ENCODE measurements at places on chromosomes 2 and 18. TPM values are rescaled to one million over a fixed set of nuclear protein-coding genes. Genes with fewer than 3 reads are reported as not detected.

Gene SP140
- 1.1 TPM for total RNA-seq

Gene DSC2
- 2.7 TPM for total RNA-seq

Gene CTIF
- total RNA-seq = 26.5 TPM

Gene FSHR
- total RNA-seq = not detected

Gene HOXD4
- 1.4 TPM for total RNA-seq

Gene SPATA3
- total RNA-seq = not detected

Gene C2orf66
- 0.33 TPM for total RNA-seq

Gene CD8A
- total RNA-seq = 0.41 TPM

DNA sequence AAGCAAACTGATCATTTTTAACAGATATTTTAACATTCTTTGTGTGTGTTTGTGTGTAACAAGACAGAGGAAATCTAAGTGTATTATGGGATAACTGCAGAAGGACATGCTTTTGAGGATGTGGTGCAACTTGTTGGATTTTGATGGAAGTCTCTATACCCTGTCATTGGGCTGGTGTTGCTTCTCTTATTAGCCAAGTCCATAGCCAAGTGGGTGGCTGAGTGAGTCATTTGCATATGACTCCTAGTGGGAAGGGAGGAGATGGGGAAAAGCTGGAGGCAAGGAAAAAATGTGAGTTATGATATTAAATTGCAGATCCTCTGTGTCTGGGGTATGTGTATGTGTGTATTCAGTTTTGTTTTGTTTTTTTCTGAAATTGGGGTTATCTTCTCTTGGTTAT is 879.9 kb downstream of the DCC start:
- DNase-seq = no peak
- no peak overlapping the region for H3K27ac ChIP-seq
- no peaks in the 10 kb centered on the region for H3K36me3 ChIP-seq
- H3K27me3 ChIP-seq = no peaks in the 10 kb centered on the region

DNA sequence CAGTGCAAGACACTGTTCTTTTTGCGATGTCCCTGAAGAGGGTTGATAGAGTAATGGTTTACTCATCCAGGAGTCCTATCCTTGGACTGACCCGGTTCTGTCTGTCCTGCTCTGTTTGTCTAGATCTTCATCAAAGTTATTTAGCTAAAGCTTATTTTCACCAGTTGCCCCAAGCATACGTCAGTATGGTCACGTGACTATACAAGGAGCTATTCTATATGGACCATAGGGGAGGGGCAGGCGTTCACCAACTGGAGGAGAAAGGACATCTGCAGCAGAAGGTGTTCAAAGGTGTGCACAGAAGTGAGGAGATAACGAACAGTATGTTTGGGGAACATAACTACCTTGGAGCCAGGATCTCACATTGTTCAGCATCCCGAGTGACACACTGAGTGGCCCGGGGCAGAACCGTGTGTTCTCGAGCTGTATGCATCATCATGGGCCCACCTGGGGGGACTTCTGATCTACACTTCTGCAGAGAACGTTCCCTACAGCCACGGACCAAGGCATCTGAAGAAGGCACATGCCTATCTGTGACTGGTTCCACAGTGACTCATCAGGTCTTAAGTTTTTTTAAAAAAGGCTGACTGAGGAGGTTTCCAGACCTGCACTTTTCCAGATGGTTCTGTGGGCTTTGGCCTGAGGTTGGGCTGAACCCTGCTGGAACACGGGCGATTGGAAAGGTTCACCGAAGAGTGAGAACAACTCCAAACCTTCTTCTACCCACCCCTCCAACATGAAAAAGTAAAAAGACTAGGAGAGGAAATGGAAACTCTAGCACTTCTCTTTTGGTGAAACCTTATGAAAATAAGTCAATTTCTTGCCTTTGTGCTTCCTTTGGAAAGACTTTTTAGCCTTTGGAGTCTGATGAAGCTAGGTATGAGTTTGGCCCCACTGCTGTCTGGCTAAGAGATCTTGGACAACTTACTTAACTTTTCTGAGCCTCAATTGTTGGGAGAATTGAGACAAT is 68.6 kb upstream of the YWHAQ start:
- peaks cover 7% of the 10 kb centered on the region for H3K4me1 ChIP-seq
- no peaks in the 10 kb centered on the region for H3K36me3 ChIP-seq
- DNase-seq = no peak
- H3K27ac ChIP-seq = no peak overlapping the region
- no peaks in the 10 kb centered on the region for H3K27me3 ChIP-seq

- no peak overlapping the region for H3K4me3 ChIP-seq
- H3K27ac ChIP-seq = no peak overlapping the region
- H3K27me3 ChIP-seq = no peaks in the 10 kb centered on the region
- H3K4me1 ChIP-seq = peaks cover 12% of the 10 kb centered on the region
- no peaks in the 10 kb centered on the region for H3K36me3 ChIP-seq
These were observed 72.2 kb downstream of the HDAC4 start for GRCh38 chr2:239328351-239329191.

DNA sequence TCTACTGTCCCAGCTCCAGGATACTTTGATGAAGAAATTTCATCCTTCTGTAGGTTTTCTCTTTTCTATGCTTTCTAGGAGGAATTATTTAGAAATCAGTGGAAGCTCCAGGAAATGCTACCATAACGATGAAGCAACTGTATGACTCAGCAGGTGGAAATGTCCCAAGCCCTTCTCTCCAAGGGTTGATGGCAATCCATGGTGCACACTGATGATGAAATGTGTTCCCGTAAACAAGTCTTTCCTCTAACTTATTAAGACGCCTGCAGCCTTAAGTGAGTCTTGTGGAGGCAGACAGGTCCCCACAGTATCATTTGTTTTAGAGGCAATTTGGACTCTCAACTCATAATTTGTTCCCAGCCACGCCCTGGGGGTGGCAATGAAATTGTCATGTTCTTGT is 777.6 kb upstream of the SOX11 start:
- no peaks in the 10 kb centered on the region for H3K4me1 ChIP-seq
- H3K36me3 ChIP-seq = no peaks in the 10 kb centered on the region
- no peak for DNase-seq
- H3K27ac ChIP-seq = no peak overlapping the region
- H3K4me3 ChIP-seq = no peak overlapping the region

- H3K36me3 ChIP-seq = no peaks in the 10 kb centered on the region
- DNase-seq = peak; percentile 15
- H3K27ac ChIP-seq = no peak overlapping the region
- H3K27me3 ChIP-seq = peaks cover 5% of the 10 kb centered on the region
- H3K4me3 ChIP-seq = no peak overlapping the region
These were observed 5.1 kb upstream of the PIEZO2 start for GRCh38 chr18:11154368-11154989.

DNA sequence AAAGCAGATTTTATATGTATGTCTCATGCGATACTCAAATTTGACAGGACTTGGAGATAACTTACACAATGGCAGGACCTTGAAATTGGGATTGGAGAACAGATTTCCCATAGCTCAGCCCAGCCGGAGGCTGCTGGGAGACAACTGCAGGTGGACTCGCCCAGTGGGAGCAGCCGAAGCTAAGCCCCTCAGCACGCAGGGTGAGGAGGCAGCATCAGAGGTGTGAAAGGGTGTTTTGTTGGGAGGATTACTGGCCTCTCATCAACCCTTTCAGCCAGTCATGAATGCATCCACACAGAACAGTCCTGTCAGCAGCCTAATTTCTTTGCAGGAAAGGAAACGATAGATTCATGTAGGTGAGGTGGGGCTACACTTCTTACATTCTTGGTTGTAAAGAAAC is 110.4 kb upstream of the DYNAP start:
- no peak overlapping the region for H3K27ac ChIP-seq
- DNase-seq = no peak
- H3K27me3 ChIP-seq = no peaks in the 10 kb centered on the region
- H3K4me3 ChIP-seq = no peak overlapping the region

DNA sequence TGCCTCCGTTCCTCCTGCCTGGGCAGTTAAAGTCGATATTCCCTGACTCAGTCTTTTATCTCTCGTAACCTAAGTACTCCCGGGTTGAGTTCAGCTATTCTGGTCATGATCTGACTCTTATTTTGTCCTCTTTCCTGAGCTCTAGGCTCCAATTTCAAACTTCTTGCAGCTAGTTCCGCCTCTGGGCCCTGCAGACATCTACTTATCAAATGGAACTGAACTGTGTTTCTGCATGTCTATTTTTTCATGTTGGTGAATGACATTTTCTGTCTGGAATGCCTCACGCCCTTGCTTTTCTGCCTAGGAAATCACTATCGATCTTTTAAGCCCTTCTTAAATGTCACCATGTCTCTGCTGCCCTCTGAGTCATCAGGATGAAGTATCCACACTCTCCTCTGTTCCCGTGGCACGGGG is 101.5 kb downstream of the VAPA start:
- H3K27ac ChIP-seq = no peak overlapping the region
- no peak overlapping the region for H3K4me3 ChIP-seq
- DNase-seq = no peak
- H3K27me3 ChIP-seq = no peaks in the 10 kb centered on the region

GRCh38 chr2:33380001-33380609 is 96.3 kb upstream of the RASGRP3 start:
- H3K36me3 ChIP-seq = no peaks in the 10 kb centered on the region
- DNase-seq = no peak
- no peak overlapping the region for H3K4me3 ChIP-seq

DNA sequence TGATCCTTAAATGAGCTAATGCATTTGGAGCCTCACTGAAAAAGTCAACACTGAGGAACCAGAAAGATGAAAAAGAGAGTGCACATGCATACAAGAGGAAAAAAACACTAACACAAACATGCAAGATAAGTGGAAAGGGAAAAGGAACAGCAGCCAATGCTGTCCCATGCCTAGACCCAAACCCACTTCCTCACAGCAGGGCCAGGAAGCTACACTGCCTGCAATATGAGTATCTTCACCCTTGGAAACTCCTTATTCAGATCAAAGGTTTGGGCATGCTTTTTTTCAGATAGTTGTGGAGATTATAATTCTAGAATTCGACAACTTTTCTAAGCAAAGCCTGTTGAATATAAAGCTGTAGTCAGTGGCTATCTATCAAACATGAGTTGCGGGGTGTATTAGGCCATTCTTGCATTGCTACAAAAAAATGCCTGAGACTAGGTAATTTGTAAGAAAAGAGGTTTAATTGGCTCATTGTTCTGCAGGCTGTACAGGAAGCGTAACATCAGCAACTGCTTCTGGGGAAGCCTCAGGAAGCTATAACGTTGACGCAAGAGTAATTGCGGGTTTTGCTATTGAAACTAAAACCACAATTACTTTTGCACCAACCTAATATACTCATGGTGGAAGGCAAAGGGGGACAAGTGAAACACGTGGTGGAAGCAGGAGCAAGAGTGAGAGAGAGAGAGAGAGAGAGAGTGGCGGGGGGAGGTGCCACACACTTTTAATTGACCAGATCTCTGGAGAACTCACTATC is 138.2 kb downstream of the MBD2 start:
- H3K4me3 ChIP-seq = no peak overlapping the region
- no peaks in the 10 kb centered on the region for H3K36me3 ChIP-seq
- H3K4me1 ChIP-seq = no peaks in the 10 kb centered on the region
- H3K27me3 ChIP-seq = no peaks in the 10 kb centered on the region

- no peak overlapping the region for H3K27ac ChIP-seq
- H3K4me1 ChIP-seq = no peaks in the 10 kb centered on the region
- no peaks in the 10 kb centered on the region for H3K27me3 ChIP-seq
- H3K4me3 ChIP-seq = no peak overlapping the region
These were observed 1059.7 kb upstream of the ACVR2A start for GRCh38 chr2:146785101-146785500.

GRCh38 chr18:8381821-8382459 is 227.3 kb upstream of the RAB12 start:
- no peak overlapping the region for H3K4me3 ChIP-seq
- H3K36me3 ChIP-seq = no peaks in the 10 kb centered on the region
- H3K27me3 ChIP-seq = peaks cover 6% of the 10 kb centered on the region

DNA sequence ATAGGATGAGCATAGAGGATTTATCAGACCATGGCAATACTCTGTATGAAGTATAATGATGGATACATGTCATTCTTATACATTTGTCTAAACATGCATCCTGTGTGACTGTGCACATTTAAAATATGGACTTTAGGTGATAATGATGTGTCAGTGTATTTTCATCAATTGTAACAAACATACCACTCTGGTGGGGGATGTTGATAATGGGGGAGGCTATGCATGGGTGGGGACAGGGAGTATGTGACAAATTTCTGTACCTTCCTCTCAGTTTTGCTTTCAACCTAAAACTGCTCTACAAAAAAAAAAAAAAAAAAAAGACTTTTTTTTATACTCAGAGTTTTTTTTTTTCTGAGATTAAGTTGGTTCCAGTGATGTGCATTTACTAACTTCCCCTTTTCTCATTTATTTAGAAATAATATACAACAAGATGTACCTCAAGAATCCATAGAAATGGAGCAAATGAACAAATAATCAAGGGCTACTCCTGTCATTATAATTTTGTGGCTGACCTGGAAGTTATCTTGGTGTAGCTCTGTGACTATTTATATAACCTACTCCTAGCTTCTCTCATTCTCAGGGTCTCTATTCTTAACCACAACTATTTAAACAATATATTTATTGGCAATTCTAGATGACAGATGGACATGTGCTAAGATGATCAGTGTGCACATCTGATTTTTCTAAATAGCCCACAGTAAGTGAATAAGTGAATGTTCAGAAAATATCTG is 108.9 kb upstream of the ITGA4 start:
- no peaks in the 10 kb centered on the region for H3K27me3 ChIP-seq
- H3K4me1 ChIP-seq = no peaks in the 10 kb centered on the region
- H3K27ac ChIP-seq = no peak overlapping the region
- DNase-seq = no peak
- H3K4me3 ChIP-seq = no peak overlapping the region

DNA sequence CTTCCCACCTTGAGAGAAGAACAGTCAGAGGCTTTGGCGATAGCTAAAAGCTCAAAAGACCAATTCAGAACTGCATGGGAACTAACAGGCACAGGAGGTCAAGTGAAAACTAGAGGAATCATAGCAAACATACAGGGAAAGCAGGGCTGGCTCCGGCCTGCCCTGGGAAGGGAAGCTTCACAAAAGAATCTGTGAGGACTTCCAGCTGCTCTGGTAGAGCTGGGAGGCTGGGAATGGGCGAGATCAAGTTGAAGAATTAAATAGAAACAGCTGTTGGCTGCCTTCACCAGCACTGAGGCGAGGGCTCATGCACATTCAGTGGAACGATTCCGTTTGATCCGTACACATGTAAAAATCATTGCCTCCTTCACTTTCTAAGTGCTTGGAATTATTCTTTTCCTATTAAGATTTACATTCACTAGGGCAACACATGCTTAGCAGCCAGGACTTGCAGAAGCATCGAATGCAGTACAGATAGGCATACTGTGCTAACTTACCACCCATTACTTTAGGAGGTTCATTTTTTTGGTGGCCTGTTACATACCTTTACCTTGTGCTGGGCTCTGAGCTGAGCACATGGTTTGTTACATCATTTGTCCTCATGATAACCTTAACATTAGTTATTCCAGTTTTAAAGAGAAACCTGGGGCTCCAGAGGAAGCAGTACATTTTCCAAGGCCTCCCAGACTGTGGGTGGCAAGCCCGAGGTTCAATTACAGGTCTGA is 125.4 kb upstream of the RNF152 start:
- no peak for DNase-seq
- H3K4me3 ChIP-seq = no peak overlapping the region
- H3K36me3 ChIP-seq = no peaks in the 10 kb centered on the region
- H3K4me1 ChIP-seq = no peaks in the 10 kb centered on the region
- no peak overlapping the region for H3K27ac ChIP-seq
- H3K27me3 ChIP-seq = no peaks in the 10 kb centered on the region

GRCh38 chr2:231928481-231928880 is 2.3 kb upstream of the NPPC start:
- no peaks in the 10 kb centered on the region for H3K36me3 ChIP-seq
- H3K4me1 ChIP-seq = peaks cover 4% of the 10 kb centered on the region
- no peak overlapping the region for H3K4me3 ChIP-seq
- DNase-seq = no peak
- H3K27me3 ChIP-seq = no peaks in the 10 kb centered on the region

GRCh38 chr2:129276978-129277584 is 702.4 kb upstream of the RAB6C start:
- no peak overlapping the region for H3K27ac ChIP-seq
- no peaks in the 10 kb centered on the region for H3K4me1 ChIP-seq
- H3K27me3 ChIP-seq = no peaks in the 10 kb centered on the region
- no peaks in the 10 kb centered on the region for H3K36me3 ChIP-seq
